ENCODE measurements at places on chromosomes 3 and 15.

DNA sequence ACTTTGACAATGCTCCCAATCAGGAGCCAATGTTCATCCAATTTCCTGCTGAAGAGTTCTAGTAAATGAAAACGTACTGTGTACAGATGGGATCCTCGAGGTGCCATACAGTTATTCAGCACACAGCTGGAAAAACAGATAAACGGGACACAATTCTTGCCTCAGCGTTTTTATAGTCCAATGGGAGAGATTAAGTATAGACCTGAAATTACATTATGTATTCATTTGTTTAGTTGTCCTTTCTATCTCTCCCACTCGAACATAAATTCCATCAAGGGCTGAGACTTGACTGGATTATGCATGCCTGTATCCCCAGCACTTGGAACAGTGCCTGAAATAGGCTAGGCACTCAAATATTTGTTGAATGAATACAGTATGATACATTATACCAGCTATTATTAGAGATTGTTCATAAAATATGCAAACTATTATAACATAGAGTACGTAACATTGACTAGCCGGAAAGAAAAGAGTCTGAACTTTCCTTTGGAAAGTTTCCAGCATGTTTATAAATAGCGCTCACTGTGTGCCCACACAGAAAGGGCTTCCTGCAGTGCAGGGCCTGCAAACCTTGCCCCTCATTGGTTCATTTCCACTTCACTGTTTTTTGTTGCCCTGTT lies 27.4 kb upstream of the SNTN start:
- no peak for DNase-seq

DNA sequence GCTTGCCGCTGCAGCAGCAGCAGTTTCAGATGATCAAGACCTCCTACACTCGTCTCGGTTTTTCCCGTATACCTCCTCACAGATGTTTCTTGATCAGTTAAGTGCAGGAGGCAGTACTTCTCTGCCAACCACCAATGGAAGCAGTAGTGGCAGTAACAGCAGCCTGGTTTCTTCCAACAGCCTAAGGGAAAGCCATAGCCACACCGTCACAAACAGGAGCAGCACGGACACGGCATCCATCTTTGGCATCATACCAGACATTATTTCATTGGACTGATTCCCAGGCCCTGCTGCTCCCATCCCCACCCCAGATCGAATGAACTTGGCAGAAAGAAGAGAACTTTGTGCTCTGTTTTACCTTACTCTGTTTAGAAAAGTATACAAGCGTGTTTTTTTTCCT lies 17.6 kb downstream of the CALML4 start:
- DNase-seq = no peak

- DNase-seq = no peak
Observed at GRCh38 chr3:11655196-11655928, 11.6 kb upstream of the VGLL4 start.

DNA sequence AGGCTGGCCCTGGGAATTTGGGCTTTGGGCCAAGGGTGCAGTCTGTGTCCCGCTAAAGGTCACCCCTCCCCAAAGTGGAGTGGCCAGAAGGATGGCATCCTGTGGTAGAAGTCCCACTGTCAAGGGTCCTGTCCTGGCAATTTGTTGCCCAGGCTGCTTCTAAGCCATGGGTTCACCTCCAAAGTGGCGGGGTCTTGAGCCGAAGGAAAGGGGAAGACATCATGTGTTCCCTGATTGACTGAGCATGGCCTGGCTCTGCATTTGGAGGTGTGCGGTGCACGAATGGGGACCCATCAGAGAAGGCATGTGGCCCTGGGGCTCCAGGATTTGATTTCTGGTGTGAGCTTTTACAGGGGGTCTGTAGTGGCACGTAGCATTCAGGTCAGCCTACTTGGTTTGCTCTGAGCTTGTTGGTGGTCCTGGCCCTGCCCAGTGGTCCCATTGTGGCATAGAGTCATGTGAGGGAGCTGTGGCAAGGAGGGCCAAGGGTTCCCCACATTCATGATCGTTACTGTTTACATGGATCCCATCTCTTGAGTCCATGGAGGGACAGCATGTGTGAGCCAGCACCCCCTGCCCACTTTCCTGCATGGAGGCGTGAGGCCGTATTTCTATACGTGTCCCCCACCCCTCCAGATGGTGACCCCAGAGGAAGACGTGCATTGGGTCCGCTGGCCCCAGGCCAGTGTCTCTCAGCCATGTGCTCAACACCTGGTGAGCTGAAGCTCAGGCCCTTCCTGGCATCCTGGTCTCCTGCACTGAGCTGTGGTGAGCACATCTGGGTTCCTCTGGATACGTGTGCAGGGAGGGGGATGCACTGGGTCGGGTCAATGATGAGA lies 225.1 kb downstream of the SNRPN start:
- no peak for DNase-seq

- no peak for DNase-seq
Observed at GRCh38 chr3:124118397-124118796, 126.5 kb upstream of the ROPN1 start.

- no peak for DNase-seq
Observed at GRCh38 chr15:30675126-30675525, 49.2 kb downstream of the ARHGAP11B start.

DNA sequence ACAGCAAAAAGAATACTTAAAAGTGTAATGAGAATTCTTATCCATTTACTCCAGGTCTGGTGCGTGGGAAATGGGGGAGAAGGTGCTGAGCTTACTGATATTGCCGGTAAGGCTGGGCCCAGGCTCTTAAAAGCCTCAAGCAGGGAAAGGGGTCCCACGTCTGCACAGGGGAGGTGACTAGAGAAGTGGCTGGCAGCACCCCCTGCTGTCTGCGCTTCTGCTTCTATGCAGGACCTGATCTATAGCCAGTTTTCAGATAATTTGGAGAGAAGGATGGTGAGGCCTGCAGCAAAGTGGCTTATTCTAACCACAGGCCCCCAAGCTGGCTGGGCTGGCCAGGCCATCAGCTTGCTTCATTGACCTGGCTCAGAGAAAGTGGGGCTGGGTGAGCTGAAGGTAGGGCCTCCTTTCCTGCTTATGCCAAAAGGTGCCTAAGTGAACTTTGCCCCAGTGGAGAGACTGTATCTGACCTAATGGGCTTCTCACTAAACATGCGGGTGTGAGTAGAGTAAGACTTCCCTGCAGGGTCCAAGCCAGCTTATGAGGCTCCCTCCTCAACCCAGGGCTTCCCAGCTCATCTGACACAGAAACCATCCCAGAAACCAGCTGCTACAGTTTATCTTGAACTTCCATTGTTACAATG lies 30.9 kb upstream of the ATP1B3 start:
- DNase-seq = no peak

GRCh38 chr3:16498130-16498890 lies 15.2 kb downstream of the RFTN1 start:
- no peak for DNase-seq

DNA sequence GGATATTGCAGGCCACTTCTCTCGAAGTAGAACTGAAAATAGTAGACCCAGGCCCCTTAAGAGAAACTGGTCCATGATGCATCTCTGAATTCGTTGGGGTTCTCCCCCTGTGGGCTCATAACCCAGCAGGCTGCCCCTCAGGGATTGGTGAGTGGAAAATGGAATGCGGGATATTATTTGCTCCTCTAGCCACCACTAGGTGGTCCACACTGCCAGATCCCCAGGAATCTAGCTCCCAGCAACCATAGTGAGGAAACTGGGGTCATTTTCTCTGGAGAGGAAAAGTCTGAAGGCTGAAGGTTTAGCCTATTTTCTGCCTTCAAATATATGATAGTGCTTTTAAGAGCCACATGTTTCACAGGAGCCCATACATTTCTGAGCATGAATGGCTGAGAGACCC lies 6.7 kb downstream of the CX3CR1 start:
- DNase-seq = no peak

DNA sequence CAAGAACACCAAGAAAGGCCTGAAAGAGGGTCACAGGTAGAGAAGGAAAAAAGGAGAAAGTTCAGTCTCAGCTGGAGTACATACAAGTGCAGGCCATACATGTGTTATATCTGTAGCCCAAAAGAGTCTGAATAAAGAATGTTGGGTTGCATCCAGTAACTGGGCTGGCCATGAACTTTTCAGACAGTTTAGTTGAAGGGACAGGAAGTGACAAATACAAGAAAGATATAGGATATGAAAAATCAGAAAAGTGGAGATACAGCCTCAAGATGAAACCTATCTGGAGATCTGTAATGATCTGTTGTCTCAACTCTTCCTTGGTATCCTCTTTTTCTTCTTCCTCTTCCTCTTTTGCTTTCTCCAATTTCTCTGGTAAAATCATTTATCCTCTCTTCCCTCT lies 671.7 kb downstream of the MECOM start:
- DNase-seq = no peak

DNA sequence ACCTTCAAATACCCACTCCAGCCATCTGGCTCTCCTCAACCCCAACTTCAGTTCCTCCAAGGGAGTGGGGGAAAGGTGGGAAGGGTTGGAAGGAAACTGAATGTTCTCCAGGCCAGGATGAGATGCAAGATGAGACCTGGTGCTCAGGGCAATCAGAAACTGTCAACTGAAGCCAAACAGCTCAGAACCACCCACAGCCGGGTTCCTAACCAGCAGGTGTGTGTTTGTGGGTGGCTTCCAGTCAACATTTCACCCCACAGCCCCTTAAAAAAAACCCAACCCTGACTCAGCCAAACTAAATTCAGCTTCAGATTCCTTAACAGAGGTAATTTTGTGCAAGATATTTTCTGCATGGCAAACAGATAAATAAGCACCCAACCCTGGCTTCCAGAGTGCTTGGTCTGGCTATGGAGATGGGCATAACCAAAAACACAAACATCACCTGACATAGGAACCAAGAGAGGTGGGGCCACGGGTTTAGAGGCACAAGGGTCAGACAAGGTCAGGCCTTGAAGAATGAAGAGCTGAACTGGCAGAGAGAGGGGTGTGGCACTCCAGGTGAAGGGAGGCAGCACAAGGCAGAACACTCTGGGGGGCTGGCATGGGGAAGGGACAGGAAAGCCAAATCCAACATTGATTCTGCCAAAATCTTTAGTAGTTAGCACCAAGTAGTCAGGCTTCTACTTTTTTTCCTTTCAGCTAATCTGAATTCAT lies 34.7 kb downstream of the ZNF445 start:
- no peak for DNase-seq

GRCh38 chr3:52091586-52092270 lies 35.4 kb upstream of the DUSP7 start:
- DNase-seq = no peak

DNA sequence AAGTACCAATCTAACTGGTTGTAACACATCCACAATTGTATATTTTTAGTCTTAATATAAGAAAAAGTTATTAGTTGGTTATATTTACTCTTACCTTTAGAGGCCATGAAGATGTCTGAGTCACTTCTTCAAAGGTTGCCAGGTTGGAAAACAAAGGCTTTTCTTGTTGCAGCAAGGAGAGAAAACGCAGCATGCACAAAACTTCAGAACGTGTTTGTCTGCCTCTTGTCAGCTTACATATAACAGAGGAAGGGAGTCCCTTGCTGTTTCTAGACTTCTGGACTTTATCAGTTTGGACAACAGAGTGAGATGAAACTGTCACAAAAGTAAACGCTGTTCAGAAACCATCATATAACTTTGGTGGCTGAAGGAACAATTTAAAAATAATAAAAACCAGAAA lies at the start of gene PLSCR5:
Gene PLSCR5 (minus strand): TSS at position 241 of the 400 bp plus-strand sequence. CDS start 134 bp downstream, at position 107.
- DNase-seq = no peak

DNA sequence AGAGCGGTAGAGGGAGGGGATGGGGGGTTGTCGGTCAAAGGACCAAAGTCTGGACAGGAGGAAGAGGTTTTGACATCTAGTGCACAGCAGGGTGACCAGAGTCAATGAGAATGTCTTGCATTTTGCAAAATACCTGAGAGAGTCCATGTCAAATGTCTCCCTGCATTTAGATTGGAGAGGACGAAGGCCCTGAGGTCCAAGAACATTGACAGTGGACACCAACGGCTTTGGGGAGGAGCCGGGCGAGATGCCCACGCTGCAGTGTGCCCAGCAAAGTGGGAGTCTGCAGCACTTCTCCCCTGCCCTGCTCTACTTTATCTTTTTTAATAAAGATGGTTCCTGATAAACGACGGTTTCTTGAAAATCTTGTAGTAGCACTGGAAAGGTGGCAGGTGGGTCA lies 67.4 kb upstream of the TAMM41 start:
- no peak for DNase-seq
